Left ventricle myocardium superior (tissue), 1 donor: ENCODE measurements at places on chromosomes 11 and 22. TPM values are rescaled to one million over a fixed set of nuclear protein-coding genes. Genes with fewer than 3 reads are reported as not detected.

Gene NLRP14
- total RNA-seq = not detected

Gene DENND6B
- total RNA-seq = 1.4 TPM

Gene HOATZ
- not detected for total RNA-seq

Gene ST14
- 2.1 TPM for total RNA-seq

Gene OR8D1
- not detected for total RNA-seq

Gene CHADL
- total RNA-seq = 25.4 TPM

Gene TRIM51
- not detected for total RNA-seq

Gene SEPTIN5
- total RNA-seq = 152 TPM

GRCh38 chr22:23831261-23831660 is 7.5 kb downstream of the DERL3 start:
- no peak for DNase-seq

- DNase-seq = no peak
These were observed 127.7 kb upstream of the SESN3 start for GRCh38 chr11:95358511-95359340.

- peak; percentile 44 for DNase-seq
These were observed 790 bp downstream of the IFITM5 start for GRCh38 chr11:298406-299065.

- no peak for DNase-seq
These were observed 11.4 kb upstream of the ANKK1 start for GRCh38 chr11:113376156-113376555.

DNA sequence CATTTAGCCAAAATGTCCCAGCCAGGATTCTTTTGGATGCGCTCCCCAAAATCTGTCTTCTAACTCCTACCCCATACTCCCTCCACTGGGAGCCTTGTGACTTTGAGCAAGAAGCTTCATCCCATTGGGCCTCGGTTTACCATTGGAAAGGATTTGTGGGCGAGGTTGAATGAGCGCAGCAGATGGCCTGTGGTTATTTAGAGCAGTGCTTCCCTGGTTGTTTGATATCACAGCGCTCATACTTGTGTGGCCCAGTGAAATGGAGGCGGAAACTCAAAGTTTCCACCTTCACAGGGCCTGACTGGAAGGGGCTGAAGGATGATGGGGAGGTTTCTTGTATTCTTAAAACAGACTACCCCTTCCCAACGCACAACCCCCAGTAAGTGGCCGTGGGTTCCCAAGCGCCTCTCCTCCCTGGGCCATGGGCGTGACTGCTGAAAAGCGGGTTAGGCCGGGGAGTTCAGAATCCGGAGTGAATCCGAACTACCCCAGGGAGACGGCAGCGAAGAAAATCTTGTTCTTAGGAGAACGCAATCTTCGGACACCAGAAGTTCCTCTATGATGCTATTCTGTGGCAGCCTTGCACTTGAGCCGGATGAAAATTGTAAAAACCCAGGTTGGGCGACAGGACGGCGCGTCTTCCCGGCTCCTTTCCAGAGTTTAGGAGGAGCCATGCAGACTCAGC is 1.2 kb upstream of the ATF4 start:
- DNase-seq = no peak

GRCh38 chr11:83921447-83922192 is 635.5 kb upstream of the CCDC90B start:
- DNase-seq = no peak

DNA sequence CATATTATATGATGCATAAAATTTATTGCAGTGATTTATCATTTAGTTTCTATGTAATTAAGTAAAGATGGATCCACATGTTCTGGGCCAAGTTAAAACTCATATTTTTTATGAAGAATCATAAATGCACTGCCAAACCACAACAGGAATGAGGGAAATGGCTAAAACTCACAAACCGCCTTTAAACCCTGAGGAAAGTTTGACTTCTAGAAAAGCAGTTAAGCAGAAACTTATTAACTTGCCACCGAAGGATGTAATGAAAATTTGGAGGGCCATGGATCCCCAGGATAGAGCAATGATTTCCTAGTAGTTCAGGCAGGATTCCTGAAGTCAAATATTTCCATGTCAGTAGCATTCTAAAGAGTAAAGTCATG is 218.3 kb upstream of the CTSC start:
- DNase-seq = no peak

DNA sequence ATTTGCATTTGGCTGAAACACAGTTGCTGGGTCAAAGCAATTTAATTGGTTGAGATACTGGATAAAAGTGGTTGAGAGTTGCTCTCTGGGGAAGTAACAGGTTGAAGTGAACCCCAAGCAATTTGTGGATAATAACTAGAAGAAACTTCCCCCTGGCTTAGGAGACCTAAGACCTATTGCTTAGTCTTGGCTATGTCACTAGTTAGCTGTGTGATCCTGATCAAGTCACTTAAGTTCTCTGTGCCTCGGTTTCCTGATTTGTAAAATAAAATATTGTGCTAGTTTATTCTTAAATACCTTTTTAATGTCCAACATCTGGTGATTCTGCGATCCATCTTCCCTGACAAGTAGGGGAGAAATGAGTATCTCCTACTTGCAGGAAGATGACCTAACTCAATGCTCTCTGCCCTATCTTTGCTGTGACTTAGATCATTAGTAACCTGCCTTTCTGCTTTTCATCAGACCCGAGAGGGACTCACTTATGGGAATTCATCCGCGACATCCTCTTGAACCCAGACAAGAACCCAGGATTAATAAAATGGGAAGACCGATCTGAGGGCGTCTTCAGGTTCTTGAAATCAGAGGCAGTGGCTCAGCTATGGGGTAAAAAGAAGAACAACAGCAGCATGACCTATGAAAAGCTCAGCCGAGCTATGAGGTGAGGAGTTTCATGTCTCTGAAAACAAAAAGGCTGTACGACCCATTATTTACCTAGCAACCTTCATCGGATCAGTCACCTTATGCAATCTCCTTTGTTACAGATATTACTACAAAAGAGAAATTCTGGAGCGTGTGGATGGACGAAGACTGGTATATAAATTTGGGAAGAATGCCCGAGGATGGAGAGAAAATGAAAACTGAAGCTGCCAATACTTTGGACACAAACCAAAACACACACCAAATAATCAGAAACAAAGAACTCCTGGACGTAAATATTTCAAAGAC is 37.5 kb downstream of the EHF start:
- DNase-seq = no peak

GRCh38 chr11:120517801-120518291 is 6.3 kb downstream of the GRIK4 start:
- DNase-seq = no peak

DNA sequence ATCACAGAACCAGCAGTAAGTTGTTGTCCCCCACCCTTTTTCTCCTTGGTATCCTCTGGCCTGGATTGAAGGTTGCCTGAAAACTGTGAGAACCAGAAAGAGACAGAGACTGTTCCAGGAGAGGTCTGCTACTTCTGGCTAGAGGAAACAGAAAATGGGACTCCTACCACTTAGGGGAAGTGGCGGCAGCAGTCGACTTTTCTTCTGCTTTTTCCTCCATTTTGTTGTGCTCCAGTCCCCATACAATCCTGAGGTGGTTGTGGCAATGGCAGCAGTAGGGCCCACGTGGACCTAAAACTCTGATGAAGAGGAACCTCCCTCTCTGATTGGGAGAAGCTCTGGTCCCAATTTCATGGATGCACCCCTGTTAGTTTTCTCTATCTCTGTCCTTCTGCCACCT is 76.0 kb upstream of the SORL1 start:
- no peak for DNase-seq

- DNase-seq = no peak
These were observed 145.7 kb downstream of the TENM4 start for GRCh38 chr11:79294845-79295731.

DNA sequence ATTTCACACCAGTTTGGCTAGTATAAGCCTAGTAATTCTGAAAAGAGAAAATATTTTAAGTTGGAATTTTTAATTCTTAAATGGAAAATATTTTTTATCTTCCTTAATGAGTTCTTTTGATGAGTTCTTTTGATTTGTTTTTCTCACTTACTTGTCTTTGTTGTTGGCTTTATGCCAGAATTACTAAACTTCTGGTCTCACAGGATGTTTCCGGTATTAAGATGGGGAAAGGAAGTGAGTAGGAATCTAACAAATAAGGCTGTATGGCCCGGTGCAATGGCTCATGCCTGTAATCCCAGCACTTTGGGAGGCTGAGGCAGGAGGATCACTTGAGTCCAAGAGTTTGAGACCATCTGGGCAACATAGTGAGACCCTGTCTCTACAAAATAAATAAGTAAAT is 106.4 kb downstream of the ARHGAP42 start:
- no peak for DNase-seq

- no peak for DNase-seq
These were observed 11.6 kb downstream of the IL2RB start for GRCh38 chr22:37137903-37138665.

DNA sequence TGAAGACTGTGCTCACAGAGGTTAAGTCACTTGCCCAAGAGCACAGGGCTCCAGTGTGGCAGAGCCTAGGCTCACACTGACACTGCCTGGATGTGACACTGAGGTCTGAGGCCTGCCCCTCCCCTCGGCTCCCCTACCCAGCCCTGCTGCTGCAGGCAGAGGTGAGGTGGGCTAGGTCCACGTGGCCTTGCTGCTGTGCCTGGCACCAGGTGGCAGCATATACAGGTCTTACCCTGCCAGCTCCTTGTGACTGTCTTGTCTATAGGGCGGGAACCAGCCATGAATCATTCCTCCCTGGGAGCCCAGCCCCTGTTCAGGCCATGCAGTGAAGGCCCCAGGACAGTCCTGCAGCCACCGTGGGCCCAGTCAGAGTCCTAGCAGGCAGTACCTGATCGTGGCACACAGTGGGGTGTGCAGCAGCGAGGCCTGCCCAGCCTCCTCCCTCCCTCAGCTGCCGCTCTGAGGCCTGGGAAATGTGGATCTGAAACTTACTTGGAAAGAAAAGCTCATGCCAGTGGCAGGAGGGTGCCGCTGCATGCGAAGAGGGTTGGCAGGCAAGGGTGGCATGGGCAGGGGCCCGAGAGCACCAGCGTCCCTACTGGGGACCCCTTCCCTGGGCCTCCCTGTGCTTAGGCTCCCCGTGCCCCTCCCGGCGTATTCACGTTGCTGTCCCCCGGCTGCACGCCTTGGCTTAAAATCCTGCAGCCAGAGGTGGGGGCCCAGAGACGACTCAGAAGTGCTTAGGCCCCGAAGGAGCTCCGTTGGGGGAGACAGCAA is 1.2 kb upstream of the CERK start:
- peak; percentile 61 for DNase-seq

GRCh38 chr22:21695430-21696085 is 29.7 kb downstream of the PPIL2 start:
- no peak for DNase-seq

DNA sequence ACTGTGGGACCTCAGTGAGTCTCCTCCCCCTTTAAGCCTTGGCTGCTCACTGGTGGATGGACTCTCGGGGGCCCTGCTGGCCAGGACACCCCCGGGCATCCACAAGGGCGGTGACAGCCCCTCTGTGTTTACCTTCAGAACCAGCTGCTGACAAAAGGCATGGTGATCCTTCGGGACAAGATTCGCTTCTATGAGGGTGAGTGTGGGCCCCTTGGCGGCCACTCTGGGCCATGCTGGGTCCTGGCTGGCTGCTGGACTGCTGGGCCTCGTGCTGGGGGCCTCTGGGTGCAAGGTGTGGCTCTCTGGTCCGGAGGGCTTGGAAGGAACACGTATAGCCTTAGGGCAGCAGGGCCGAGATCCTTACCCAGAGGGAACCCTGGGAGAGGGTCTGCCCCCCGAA is 24.4 kb downstream of the PRR5 start:
- DNase-seq = no peak

GRCh38 chr22:19167106-19167869 is 11.2 kb downstream of the SLC25A1 start:
- DNase-seq = no peak

GRCh38 chr11:77278595-77279506 is 22.6 kb downstream of the GDPD4 start:
- no peak for DNase-seq

DNA sequence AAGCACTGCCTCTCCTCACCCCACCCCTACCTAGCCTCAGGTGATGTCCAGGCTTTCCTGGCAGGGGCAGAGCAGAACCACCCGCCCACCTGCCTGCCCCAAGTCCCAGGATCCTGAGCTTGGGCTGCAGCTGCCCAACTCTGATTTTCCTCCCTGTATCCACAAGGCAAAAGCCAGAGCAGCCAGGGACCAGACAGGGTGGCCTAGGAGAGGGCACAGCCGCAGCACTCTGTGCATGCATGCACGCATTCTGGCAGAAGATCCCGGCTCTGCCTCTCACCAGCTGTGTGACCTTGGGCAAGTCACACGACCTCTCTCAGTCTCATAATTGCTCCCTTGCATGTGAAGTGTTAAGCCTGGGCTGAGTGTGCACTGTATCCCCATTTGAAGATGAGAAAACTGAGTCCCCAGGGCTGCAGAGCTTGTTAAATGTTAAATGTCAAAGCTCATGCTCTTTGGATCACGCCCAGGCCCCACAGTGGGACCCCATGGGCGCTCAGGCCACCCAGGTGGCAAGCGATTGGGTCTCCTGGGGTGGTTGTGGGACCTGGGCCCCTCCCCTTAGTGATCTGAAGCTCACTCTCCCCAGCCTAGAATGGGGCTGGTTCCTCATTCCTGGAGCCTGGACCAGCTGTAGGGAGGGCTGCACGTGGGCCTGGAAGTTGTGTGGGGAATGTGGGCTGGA is 2.8 kb upstream of the CARNS1 start:
- DNase-seq = no peak

- no peak for DNase-seq
These were observed 21.4 kb downstream of the CD6 start for GRCh38 chr11:60992842-60993409.

DNA sequence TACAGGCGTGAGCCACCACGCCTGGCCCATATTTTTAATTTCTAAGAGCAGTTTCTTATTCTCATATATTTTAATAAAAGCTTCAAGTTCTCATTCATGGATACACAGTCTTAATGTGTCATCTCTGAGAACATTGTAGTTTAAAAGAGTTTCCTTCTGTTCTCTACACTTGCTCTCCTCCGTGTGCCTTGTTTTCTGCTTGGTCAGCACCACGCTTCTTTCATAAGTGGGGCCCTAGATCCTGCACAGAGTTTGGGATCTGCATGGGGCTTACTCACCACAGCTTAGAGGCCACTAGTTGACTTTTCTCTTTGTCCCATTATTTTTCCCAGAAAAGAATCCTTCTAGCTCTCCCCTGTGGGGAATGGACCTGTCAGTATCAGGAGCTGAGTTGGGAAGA is 58.8 kb downstream of the PPP6R2 start:
- DNase-seq = no peak

DNA sequence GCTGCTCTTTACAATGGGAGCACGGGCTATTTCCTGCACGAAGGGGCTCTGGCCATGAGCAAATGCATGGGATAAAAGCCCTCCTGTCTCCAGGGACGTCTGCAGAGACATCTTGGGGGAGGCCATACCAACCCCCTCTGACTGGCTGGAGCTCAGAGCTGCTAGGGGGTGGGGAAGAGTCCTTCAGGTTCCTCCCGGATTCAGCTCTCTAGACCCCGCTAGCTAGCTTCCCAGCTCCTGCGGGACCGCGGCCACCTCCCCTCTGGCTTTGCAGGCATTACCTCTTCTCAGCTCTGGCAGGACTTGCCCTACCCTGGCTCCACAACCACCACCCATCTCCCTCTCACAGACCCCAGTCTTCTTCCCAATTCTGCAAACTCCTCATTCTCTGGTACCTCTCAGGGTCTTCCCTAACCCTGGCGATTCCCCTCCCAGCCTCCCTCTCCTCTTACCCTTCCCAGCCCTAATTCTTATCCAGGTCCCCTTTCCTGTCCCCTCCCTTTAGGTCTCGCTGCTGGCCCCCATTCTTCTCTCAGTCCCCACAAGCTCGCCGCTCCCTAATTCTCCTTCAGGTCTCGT is 802 bp downstream of the SYT13 start:
- no peak for DNase-seq
